ENCODE measurements at places on chromosomes 6 and 20.

DNA sequence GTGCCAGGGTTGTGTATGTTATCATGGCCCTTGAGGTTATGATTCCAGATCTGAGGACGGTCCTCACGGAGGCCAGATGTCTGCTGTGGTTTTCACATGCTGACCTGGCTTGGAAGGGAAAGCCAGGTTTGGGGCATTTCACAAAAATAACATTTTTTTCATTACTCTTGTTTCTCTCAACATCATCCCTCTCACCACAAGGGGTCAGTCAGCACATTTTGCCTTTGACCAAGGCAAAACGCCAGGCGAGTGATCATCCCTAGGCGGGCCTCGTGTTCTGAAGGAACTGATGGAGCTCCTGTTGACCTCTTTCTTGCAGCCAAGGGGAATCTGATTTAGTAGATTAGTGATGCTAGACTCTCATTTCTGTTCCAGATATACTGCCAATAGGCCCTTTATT, 133.5 kb downstream of the TBC1D7 start:
- DNase-seq: peak; percentile 33

- peak; percentile 79 for DNase-seq
Measured at GRCh38 chr20:62159839-62160238, 16.3 kb downstream of the SS18L1 start.

DNA sequence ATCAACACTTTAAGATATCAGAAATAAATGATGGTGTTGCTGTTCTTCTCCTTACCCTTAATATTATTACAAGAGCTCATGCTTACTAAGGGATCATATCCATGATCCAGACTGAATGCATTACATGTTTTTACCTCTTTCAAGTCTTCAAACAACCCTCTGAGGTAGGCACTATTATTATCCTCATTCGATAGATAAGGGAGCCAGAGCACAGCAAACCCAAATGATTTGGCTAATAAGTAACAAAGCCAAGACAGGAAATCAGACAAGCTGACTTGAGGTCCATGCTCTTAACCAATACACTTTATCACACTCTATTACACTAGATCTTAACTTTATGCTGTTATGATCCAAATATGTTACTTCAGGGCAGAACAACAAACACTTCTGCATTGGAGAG, 145.9 kb downstream of the RALGAPA2 start:
- DNase-seq: no peak

DNA sequence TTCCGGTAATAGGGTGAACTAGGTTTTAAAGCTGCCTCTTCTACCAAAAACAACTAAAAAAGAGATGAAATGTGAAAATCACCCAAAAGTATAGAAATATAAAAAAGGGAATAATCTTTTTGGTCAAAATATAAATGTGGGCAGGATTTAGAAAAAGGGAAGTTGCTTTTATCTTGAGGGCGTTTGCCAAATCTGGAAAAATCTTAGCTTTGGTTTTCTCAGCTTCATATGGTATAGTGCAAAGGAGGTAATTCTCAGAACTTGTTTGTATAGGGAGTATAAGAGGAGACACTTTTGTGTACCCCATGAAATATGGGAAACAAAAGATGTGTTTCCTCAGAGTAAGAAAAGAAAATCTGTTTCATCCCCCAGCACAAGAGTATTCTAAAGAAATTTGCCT, 54.2 kb upstream of the TRIM26 start:
- DNase-seq: no peak

DNA sequence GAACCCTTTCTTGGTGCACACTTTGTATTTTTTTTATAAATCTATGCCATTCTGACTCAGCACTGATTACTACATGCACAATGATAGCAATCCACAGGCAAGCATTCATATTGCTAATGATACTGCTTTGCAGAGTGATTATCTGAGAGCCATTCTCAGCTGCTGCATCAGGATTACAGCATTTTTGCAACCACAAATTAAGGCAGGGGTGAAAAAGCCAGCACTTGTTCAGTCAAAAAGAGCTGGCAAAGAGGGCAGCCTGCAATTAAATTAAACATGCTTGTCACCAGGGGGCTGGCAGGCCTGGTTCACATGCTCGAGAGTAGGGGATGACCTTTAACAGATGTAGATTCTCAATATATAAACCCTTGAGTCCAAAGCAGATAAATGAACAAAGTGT, 40.7 kb upstream of the SLC17A4 start:
- DNase-seq: no peak

GRCh38 chr6:33975661-33976436, 170.0 kb downstream of the GRM4 start:
- DNase-seq: no peak

- no peak for DNase-seq
Measured at GRCh38 chr6:132357120-132357519, 44.2 kb downstream of the MOXD1 start.

DNA sequence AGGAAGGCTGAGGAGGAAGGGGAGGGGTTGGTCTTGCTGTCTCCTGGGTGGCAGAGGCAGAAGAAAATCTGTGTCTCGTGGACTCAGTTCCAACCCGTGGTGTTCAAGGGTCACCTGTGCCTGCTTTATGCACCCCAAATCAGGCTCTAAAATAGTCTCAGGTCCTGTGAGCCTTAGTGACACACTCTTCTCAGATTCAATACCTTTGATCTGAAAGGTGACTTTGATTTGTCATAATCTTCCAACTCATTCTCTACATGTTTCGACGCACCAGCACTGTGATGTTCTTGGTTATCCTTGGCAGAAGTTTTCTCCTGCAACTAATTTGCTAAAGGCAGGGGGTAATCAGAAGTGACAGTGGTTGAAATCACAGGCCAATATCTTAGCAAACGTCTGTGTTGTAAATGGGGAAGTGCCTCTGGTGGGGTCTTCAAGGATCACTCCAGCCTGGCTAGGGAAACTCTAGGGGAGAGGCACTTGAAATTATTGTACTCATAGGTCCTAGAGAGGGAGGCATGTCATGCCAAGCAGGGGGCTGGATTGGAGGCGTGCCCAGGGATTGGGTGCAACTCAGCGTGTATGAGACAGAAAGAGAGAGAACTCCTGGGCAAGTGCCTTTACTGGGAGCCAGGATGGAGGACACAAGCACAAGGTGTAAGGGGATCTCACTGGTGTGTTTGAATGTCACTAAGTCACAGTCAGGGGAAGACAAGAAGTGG, 19.0 kb upstream of the PRND start:
- DNase-seq: no peak

DNA sequence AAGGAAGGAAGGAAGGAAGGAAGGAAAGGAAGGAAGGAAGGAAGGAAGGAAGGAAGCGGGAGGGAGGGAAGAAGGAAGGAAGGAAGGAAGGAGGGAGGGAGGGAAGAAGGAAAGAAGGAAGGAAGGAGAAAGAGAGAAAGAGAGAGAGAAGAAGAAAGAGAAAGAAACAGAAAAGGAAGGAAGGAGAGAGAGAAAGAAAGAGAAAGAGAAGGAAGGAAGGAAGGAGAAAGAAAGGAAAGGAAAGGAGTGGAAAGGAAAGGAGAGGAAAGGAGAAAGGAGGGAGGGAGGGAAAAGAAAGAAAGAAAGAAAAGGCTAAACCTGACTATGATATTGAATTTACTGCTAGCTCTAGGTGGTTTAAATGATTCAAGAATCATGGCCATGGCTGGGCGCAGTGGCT, 5.3 kb upstream of the ASIP start:
- DNase-seq: no peak

DNA sequence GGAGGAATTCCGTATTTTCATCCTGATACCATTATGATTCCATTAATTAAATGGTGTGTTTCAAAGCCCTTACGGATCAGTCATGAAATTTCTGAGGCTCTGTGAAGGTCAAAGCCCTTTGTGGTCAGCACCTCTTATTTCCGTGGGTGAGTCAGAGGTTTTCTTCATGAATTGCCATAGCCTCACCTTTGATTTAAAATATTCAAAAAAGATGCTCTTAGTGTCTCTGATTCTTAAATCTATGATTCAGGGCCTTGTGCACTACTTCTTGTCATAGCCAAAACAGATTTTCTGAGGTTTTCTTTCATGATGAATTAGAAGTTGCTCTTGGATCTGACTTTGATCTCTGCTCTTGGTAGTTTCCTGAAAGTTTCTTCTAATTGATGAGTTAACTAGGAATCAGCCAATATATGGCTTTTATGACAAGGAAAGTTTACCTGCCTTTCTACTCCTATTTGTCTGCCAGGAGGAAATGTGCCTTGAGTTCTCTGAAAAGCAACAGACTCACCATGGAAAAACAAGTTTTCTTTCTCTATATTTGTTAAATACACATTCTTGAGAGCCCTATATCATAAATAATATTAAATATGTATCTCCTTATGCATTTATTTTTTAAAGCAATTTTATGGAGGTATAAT, 613.0 kb downstream of the UTRN start:
- DNase-seq: no peak

GRCh38 chr20:41011551-41012067, 17.0 kb upstream of the TOP1 start:
- peak; percentile 36 for DNase-seq

GRCh38 chr20:22438346-22438745, 146.0 kb downstream of the FOXA2 start:
- DNase-seq: no peak

GRCh38 chr20:35539756-35540212, 2.1 kb upstream of the ERGIC3 start:
- DNase-seq: peak; percentile 20

DNA sequence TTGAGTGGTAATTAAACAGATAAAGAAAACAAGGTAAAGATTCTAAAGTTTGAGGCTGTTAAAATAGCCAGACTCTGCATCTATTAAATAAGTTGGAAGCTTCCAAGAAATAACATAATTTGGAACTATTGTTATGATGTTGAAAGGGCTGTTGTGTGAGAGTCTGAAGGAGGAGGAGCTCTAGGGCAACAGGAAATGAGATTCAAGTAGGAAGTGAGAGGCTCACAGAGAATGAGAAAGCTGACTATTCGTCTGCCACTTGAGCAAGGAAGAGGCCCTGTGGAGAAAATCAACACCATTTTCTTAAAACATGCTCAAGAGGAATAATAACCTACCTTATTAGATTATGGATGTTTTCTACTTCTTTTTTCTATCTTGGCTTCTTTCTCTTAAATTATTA, 185.2 kb downstream of the SLC24A3 start:
- no peak for DNase-seq

- DNase-seq: no peak
Measured at GRCh38 chr20:4076033-4076432, 60.7 kb upstream of the RNF24 start.

GRCh38 chr20:59004493-59004762, 2.6 kb downstream of the CTSZ start:
- peak; percentile 73 for DNase-seq

DNA sequence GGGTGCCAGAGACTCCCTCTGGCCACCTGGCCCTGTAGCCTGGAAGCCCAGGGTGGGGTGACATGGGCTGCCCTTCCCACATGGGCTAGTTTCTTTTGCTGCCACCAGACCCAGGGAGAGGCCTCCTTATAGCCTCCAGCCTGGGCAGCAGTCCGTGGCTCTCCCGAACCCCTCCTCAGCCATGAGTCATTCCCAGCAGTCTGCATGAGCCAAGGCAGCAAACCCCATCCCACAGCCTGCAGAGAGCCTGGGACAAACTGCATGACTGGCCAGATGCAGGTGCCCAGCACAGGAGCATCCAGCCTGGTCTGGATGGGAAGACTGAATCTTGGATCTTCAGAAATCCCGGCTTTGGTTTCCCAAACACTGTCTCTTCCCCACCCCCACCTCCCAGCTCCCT, 75.7 kb downstream of the MRPL14 start:
- DNase-seq: no peak

DNA sequence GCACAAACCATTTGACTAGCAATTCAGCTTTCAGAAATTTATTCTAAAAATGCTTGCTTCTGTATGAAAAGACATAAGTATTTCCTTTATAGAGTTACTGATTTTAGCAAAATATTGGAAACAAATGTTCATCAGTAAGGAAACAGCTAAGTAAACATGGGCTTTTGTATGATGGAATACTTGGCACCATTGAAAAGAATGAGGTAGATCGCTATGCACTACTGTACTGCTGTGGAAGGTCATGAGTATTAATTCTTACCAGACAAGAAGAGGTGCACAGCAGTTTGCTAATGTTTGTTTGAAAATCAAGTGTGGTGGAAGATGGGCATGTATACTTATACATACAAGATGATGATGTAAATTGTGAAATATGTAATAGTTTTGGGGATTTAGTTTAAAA, 73.0 kb downstream of the FARS2 start:
- no peak for DNase-seq

- no peak for DNase-seq
Measured at GRCh38 chr20:8575114-8575513, 443.0 kb downstream of the PLCB1 start.

- no peak for DNase-seq
Measured at GRCh38 chr6:126051791-126052190, 65.5 kb downstream of the TRMT11 start.

Measured in stimulated activated naive CD8-positive, alpha-beta T cell treated with anti-CD3 and anti-CD28 coated beads, Interleukin-15, Interleukin-2, amounts not matched to agents 100 U/mL and 50 U/mL, for 24 hours (primary cell).